ENCODE measurements at places on chromosomes 4 and X.

DNA sequence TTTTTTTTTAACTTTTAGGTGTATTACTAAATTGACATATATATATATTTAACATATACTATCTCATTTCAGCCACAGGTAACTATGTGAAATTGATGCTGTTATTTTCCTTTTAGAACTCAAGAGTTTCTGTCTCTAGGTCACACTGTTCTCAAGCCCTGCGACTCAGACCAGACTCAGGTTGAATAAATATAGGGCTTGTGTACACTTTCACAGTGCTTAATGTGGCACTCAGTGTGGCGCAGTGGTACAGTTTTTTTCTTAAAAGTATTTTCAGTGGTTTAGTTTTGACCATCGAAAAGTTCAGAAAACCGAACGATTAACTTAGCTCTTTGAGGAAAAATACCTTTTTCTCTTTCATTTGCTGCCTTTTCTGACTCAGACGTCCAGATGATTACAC, 24.7 kb downstream of the PACRGL start:
- no peak for DNase-seq

- no peak for DNase-seq
These were observed 148.6 kb upstream of the NWD2 start for GRCh38 chr4:37095925-37096324.

DNA sequence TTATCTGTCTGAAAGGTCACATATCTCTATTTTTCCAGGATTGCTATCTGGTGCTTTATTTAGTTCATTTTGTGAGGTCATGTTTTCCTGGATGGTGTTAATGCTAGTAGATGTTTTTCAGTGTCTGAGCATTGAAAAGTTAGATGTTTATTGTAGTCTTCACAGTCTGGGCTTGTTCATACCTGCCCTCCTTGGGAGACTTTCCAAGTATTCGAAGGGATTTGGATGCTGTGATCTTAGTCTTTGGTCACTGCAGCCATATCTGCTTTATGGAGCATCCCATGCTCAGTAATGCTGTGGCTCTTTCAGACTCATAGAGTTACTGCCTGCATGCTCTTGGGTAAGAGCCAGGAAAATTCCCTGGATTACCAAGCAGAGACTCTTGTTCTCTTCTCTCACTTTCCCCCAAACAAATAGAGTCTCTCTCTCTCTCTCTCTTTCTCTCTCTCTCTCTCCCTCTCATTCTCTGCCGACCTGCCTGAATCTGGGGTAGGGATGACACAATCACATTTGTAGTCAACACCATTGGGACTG, 130.0 kb downstream of the AR start:
- DNase-seq, result no peak

- DNase-seq, result peak; percentile 6
These were observed 82.1 kb downstream of the SLC39A8 start for GRCh38 chr4:102263024-102263787.

GRCh38 chrX:769796-770195, 139.2 kb downstream of the SHOX start:
- no peak for DNase-seq

- no peak for DNase-seq
These were observed 423 bp downstream of the RPL39 start for GRCh38 chrX:119790977-119791436.

GRCh38 chrX:34849371-34849770, 93.2 kb upstream of the FAM47B start:
- no peak for DNase-seq

GRCh38 chr4:42470023-42470422, 72.7 kb downstream of the SHISA3 start:
- DNase-seq, result no peak

- no peak for DNase-seq
These were observed 120.8 kb downstream of the EGF start for GRCh38 chr4:110033355-110034025.

GRCh38 chr4:79082997-79083396, 143.8 kb upstream of the PAQR3 start:
- DNase-seq, result no peak

- peak; percentile 8 for DNase-seq
These were observed 78.9 kb downstream of the FAT1 start for GRCh38 chr4:186644737-186645261.

DNA sequence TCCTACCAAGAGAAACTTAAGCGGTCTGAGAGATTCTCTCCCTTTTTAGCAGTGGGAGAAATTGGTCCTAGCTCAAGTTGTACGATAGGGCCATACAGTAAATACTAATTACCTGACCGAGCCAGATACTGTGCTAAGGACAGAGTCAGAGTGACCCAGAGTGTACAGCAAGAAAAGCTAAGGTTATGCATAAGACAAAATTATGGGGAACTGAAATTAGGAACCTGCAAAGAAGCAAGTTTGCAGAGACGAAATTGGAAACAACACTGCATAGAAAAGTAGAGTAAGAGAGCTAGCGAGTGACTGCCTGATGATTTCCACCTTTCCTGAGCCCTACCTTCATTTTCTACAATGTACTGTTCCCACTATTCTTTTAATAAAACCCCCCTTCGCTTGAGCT, 278.1 kb downstream of the NKX6-1 start:
- no peak for DNase-seq

DNA sequence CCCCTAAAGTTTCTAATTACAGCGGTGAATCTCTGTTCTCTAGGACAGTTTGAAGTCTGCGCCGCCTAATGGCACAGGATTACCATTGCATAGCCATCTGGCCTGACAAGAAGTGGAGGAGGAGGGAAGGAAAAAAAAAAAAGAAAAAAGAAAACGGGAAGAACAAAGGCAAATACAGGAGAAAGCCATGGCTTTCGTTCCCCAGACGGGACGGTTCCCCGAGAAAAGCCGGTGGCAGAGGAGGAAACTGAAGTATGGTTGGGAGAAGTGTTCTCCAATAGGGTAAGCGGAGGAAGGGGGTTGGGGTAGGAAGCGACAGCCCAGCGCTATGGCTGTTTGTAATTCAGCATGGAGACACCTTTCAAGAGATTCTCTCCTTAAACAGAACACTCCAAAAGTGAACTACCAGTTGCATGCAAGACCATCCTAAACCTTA, 80.8 kb downstream of the HMGN5 start:
- DNase-seq, result no peak

DNA sequence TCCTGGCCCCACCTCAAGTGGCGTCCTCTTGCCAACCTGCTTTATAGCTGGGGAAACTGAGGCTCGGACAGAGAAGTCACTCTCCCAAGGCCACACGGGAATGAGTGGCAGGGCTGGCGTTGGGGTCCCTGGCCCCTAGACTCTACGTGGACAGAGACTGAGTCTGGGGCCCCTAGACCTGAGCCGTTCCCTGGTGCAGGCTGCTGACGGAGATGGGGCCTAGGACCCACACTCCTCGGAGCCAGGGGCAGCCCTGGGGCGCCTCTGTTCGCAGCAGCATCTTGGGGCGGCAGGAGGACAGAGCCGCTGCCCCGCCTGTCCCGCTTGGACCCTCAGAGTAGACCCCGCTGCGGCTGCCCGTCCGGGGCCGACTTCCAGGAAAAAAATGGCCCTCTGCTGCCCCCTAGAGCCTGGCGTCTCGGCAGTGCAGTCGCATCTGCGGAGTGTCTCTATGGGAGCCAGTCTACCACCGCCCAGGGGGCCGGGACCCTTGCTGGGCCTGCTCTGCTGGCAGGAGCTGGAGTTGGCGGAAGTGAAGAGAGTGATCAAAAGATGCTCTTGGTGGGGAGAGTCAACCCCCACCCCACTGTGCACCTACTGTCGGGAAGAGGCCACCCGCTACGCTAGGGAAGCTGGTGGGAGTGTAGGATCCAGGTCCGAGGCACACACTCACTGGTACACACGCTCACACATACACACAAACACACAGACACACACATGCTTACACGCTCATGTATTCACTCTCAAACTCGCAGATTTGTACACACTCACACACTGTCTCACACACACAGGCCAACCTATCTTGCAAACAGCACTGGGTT, 220.1 kb downstream of the AFAP1 start:
- DNase-seq, result no peak

GRCh38 chrX:130895299-130895698, 7.7 kb downstream of the ENOX2 start:
- no peak for DNase-seq

DNA sequence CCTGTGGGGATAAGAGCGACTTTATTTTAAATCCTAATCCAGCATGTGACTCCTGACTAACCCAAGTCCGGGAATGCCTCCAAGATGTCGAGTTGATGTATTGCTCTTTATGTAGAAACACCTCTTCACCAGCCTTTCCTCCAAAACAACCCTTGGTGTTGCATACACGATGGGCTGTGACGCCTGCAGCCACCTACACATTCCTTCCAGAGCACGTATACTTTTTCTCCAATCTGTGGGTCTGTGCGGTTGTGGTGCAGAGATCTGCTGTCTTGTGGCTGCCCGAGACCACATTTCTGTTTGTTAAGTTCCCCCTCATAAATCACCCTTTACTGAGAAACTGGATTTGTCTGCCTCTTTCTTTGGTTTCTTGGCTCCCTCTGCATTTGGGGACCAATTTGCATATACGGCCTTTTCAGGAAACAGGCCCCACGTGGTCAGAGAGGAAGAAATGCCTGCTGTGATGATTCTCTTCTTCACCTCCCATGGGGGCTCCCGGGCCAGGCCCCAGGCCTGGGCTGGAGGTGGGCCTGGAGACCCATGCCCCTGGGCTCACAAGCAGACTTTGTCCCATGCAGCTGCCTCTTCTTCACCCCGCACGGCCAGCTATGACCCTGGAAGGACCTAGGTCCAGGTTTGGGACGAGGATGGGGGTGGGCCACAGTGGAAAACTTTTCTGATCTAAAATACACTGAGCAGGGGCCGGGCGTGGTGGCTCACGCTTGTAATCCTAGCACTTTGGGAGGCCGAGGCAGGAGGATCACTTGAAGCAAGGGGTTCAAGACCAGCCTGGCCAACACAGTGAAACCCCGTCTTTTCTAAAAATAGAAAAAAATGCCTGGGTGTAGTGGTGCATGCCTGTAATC, 21.4 kb upstream of the AFAP1 start:
- DNase-seq, result no peak

DNA sequence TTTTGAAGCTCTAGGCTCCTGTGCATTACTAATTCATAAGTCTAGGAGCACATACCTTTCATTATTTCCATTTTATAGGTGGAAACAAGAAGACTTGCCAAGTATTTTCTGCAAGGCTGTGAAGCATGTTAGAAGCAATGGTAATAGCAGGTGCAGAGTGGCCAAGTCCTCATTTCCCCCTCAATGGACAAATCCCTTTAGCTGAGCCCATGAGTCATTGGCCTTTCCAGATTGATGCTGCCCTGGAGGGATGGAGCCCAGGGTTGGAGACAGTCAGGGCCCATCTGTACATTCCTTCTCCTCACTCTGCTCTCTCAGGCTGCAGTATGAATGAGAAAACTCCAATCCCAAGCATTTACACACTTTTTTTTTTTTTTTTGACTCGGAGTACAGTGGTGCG, 6.6 kb downstream of the MGST2 start:
- no peak for DNase-seq

- DNase-seq, result no peak
These were observed 139.1 kb downstream of the COL4A6 start for GRCh38 chrX:108299101-108299591.

- DNase-seq, result no peak
These were observed 39.7 kb downstream of the RGS12 start for GRCh38 chr4:3332498-3332897.

GRCh38 chr4:21915761-21916160, 32.8 kb downstream of the KCNIP4 start:
- no peak for DNase-seq

GRCh38 chr4:158131027-158131426, 41.8 kb downstream of the GASK1B start:
- no peak for DNase-seq

DNA sequence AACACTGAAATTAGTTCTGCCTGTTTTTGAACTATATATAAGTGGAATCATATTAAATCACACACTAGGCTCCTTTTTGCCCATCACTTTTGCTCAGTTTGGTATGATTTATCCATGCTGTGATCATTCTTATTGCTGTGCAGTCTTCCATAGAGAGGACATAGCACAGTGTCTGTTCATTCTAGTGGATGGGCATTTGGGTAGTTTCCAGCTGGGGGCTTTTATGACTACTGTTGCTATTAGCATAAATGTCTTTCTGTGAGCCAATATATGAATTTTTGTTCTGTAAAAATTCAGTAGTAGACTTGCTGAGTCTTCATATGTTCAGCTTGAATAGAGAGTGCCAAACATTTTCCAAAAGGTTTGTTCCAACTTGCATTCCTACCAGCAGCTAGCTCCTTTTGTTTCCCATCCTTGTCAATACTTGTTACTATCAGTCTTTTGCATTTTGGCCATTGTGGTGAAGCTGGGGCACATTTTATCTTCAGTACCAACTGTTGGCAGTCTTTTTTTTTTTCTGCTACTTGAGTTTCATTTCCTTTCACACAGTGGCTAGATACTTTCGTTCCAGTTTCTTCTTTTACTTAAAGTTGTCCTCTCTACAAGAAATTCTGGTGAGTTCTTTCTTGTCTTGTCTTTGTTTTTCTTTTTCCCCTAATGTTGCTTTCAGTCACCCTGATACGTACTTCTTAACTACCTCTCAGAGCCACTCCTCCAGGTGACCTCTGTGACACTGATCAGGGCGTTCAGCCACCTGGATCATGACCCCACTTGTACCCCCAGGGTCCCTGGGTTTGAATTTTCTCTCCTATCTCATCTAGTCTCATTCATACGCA, 87.0 kb downstream of the ANXA3 start:
- DNase-seq, result no peak

GRCh38 chr4:169658975-169659715, 38.8 kb downstream of the CLCN3 start:
- DNase-seq, result no peak

DNA sequence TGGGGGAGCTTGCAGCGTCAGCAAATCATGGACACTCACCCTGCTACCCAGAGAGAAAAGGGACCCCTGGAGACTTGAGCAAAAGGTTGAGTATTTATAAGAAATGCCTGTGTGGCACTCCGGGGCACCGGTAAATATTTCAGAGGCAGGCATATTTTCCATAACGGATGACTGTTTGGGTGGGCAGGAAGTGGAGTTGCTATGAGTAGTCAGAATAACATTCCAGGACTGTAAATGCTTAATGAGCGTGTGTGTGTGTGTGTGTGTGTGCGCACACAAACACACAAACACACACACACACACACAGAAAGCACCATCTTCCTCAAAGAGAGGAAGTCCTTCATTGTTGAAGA, 74.6 kb downstream of the MXRA5 start:
- DNase-seq, result no peak

DNA sequence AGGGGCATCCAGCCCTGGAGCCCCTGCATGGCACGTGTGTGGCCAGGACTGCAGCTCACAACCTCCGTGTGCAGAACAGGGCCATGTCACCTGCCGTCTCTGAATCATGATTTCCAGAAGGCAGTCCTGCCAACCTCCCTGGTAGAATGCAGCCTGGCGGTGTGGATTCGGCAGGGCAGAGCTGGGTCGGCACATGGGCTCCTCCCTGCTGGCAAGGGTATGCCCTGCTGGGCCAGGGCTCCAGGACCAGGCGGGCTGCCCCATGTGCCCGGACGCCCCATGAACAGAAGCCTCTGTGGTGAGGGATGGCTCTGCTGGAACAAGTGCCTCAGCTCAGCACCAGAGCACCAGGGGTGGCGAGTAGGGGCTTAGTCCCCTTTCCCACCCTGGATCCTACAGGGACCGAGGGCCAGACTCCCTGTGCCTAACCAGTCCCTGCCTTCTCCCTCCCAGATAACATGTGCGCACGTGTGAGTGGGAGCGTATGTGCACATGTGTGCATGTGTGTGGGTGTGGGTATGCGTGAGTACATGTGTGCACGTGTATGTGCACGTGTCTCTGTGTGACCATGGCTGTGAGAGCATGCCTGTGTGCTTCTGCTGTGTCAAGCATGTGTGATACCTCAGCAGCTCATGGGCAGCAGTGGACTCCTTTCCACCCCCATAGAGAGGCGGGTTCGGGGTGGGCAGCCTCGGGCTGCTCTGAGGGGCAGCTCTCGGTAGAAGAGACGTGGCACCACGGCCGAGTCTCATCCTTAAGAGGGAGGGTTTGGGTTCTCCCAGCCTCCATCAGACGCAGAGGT, 10.3 kb upstream of the MXD4 start:
- no peak for DNase-seq

All from NCI-H510A (cell line).